ENCODE measurements at places on chromosomes 4 and X.
A peak's percentile ranks its signal among the peaks of the same experiment; 100 is the strongest.

- no peak for DNase-seq
These were observed 622.1 kb downstream of the SPRY1 start for GRCh38 chr4:124018383-124019317.

DNA sequence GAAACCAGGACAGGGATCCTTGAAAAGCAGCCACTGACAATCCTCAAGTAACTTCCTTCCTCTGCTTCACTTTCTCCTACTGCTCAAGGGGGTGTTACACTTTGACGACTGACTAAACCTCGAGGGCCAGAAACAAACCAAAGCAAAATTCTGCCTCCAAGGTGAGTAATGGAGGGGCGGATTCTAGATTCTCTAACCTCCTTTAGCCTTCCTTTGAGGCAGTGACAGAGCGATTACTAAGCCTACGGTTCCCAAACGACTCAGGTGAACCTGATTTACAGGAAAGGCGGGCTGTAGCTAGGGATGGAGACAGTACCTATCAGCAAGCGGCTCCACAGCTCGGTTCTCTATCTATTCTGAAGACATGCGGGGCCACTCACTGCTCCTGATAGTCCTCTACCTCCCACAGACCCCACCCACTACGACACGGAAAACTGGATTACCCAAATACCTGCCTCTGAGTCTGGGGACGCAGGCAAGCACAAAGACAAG lies 487 bp downstream of the TBCK start:
- peak; percentile 51 for DNase-seq

DNA sequence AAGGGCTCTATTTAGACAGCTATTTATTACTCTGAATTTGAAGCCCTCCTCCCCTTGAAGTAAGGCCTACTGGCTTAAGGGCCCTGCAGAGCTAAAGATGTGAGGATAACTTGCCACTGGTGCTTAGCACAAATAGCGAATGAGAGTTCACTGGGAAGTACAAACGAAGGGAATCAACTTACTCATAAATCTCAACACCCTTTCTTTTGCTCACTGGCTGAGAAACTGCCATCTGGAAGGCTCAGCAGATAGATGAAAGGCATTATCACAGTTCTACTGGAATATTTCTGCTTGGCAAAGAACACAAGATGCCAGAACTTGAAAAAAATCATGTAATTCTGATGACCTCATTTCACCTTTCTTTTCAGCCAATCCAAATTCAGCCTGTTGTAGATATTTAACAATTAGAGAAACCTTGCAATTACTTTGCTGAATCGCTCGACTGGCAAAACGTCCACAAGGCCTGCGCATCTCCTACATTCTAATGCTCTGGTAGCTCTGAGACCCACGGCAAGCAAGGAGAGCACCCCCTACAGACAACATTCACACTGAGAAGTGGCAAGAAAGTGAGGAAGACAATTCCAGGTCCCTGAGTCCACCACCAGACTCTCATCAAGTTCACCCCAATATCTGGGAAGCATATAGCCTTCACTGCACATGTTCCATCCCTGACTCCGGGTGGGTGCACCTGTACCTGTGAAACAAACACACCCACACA lies 27.5 kb downstream of the TSPAN5 start:
- no peak for DNase-seq

- no peak for DNase-seq
These were observed 29.6 kb downstream of the LEF1 start for GRCh38 chr4:108139089-108139488.

DNA sequence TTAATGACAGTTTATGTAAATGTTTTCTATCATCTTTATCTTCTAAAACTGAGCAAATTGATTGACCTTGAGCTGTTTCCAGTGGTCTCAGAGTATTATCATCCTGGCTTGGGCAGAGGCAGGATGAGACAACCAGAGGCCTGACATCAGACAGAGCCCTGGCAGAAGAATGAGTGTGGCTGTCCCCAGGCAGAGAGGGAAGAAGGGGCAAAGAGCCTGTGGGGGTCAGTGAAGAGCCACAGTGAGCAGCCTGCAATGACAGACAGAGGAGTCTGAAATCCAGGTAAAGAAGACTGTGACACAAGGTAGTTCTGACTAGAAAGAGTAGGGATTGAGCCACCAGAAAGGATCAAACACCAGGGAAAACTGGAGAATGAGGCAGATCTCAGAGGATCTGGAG lies 182.4 kb upstream of the ARSJ start:
- DNase-seq, result no peak

- no peak for DNase-seq
These were observed 1.4 kb upstream of the VEGFC start for GRCh38 chr4:176794151-176794550.

DNA sequence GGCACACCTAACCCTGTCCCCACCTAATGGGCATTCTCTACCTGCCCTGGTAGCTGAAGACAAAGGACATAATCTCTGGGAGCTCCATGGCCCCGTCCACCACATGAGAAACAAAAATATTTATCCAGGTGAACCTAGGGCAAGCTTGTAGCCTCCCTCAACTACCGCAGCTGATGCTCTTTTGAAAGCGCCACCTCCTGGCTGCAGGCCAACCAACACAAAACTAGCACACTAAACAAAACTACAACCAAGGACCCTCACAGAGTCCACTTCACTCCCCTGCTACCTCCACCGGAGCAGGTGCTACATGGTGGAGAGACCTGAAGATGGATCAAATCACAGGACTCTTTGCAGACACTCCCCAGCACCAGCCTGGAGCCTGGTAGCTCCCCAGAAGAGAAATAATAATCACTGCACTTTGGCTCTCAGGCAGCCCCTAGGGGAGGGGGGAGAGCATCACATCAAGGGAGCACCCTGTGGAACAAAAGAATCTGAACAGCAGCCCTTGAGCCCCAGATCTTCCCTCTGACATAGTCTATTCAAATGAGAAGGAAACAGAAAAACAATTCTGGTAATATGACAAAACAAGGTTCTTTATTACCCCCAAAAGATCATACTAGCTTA lies 111.3 kb upstream of the ATP8A1 start:
- DNase-seq, result no peak

- no peak for DNase-seq
These were observed 111.6 kb downstream of the AFF2 start for GRCh38 chrX:148611993-148612392.

DNA sequence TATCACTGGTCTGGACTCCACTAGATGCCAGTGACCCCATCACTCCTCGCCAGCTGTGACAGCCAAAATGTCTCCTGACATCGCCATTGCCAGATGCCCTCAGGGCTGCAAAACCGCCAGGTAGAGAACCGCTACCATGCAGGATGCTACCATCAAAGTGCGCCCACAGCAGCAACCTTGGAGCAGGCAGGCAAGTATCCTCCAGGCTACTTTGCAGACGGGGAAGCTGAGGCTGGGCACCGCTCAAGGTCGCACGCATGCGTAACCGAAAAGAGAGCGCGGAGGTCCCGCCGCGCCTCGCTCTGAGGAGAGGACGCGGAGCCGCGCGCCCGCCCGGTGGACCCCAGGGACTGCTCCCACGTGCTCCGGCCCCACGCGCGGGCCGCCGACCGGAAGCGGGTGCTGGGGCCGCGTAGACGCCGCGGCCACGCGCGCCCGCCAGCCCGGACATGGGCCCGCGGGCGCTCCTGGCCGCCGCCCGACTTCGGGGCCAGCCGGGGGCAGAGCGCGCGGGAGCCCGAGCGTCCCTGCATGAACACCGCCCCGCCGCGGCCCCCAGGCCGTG lies at the start of gene STS:
Gene STS (plus strand): TSS at position 300 of the 565 bp plus-strand sequence. CDS start 105,488 bp downstream, outside the sequence.
- peak; percentile 9 for DNase-seq

- DNase-seq, result no peak
These were observed 24.1 kb upstream of the OCIAD2 start for GRCh38 chr4:48930654-48931053.

DNA sequence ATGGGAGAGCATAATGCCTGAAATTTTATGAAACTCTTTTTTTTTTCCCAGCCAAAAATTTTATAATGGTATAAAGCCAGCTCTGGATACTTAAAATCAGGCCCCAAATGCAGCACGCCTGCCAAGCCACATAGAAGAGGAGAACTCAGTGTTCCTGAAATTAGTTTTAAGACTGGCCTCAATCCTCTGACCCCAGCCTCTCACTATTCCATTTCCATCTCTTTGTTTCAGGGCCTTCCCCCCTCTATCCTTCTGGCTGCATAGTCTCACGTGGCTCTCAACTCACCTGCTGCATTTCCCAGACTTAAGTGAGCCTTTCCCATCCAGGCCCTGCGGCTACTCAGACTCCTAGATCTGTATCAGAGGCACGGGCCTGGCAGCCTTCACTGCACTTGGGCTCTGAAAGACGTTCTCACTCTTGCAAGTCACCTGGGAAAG lies 5.2 kb upstream of the CBR4 start:
- no peak for DNase-seq
